ENCODE measurements at places on chromosomes 4 and X. TPM values are rescaled to one million over a fixed set of nuclear protein-coding genes. Genes with fewer than 3 reads are reported as not detected.
A peak's percentile ranks its signal among the peaks of the same experiment; 100 is the strongest.

HS6ST2 gene
- total RNA-seq, result 0.82 TPM

GRCh38 chr4:6338175-6338950 is 68.7 kb downstream of the WFS1 start:
- DNase-seq, result no peak

GRCh38 chr4:17511051-17511450 is 839 bp downstream of the QDPR start:
- no peak for DNase-seq

- DNase-seq, result peak; percentile 83
Observed at GRCh38 chr4:138090150-138090917, 151.8 kb downstream of the SLC7A11 start.

ADH1B gene
- total RNA-seq, result not detected

DNA sequence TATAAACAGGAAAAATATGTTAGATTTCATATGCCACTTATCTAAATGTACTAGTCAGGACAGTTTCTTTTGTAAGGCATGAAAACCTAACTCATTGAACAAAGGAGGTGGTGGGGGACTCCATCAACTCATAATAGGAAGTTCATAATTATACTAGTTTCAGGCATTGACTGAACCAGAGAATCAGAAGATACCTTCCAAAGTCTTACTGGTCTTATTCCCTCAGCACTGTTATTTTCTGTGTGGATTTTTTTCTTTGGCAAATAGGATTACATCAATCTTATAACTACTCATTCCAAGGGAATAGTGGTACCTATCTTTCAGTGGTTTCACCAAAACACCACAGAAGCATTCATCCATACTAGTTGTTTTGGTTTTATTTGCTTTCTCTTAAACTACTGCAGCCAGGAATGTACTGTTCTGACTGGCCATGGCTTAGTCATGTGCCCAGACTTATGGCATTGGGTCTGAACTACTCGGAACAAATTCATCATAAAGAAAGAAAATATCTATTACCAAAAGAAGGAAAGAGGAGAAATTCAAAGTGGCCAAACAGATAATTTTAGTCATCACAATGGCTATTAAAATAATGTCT is 273.9 kb downstream of the ARAP2 start:
- DNase-seq, result no peak

DNA sequence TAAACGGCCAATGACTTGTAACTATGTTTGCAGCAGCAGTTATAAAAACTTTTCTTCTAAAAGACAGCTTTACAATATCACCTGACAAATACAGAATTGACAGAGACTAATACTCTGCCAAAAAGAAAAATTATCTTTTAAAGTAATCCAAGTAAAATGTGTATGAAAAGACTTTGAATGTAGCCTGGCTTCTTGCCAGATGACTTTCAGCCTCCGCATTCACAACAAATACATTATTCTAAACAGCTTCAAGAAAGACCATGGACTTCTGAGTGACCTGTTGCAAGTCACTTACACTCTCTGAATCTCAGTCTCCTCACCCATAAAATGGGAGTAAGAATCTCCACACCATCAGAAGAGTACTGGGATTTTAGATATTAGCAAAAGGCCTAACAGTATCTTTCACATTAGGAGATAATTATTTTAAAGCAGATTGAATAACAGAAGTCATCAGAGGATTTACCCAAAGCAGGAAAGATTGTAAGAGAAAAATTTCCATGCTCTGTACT is 2.5 kb downstream of the ADAMTS3 start:
- no peak for DNase-seq

DNA sequence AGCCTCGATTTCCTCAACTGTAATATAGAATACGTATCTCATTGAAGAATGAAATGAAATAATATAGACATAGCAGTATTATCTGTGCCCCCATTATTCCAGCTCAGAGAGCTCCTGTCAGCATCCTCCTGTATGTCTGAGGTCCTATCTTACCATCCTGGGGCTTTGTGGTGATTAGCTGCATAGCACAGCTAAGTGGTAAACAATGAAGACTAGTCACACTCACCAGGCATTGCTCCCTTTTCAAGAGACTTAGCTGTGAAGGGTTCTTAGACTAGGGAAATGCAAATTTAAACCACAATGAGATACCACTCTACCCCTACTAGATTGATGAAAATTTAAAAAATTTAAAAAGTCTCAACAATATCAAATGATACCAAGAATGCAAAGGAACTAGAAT is 172.9 kb downstream of the SLC39A8 start:
- no peak for DNase-seq

GIMD1 gene
- total RNA-seq, result not detected

DNA sequence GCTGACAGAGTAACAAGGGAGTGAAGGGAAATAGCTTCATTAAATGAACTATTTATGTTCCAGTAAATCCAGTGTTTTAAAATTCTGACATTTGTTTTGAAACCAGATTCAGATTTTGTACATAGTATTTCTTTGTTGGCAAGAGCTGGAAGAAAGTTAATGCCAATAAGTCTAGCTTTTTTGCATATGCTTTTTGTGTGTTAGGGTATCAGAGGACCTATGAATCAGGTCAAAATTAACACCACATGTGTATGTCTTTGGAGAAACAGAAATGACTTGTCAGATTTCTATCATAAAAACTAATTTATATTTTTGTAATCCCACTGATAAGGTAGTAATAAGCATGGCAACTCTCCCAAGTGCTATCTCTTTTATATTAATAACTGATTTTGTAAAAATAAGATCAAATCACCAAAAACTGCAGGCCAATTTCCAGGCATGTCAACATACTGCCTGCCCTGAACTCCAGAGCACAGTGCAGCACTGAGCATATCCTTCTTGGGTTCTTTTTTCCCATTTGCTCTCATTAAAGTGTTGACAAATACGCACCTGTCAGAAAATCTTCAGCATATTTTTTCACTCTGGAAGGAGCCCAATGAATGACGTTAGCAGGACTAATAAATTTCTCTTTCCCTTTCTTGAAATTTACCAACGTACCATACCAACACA is 65.5 kb downstream of the SH3RF1 start:
- no peak for DNase-seq

DNA sequence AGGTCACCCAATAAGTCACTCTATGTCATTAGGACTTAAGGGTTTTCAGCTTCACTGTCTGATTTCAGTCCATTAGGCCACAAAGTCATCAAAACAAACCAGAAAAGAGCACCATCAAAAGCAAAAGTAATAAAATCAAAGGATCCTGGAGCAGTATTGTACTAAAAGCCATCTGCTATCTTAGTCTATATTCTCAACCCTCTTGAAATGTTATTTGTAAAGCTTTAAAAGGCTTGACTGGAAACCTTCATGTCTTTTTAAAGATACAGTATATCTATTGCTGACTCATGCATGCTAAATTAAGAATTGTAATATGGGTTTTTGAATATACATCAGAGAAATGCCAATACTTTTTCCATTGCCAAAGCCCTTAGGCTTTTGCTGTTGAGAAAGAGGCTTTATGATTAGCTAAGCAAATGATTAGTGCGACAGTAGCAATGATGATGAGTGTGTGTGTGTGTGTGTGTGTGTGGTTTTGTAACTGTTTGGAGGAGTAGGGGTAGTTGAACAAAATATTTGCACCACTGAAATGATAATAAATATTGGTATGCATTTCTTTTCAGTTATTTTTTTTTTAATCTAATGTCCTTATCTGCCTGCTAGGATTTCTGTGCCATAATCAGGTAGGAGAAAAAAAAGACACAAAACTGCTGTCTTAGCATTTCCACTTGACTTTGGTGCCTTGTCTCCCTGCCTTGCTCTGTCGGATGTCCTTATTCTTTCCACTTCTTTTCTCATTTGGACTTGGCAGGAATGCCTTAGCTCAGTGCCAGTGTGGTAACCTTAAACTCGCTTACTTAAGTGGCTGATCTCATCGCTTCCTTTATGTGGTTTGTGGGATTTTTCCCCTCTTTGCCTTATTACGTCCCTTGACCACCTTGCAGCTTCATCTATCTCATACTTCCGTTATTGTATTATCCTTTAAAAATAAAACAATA is 119.7 kb downstream of the PCDH7 start:
- DNase-seq, result no peak

- DNase-seq, result no peak
Observed at GRCh38 chrX:38332505-38332904, 5.2 kb upstream of the RPGR start.

DNA sequence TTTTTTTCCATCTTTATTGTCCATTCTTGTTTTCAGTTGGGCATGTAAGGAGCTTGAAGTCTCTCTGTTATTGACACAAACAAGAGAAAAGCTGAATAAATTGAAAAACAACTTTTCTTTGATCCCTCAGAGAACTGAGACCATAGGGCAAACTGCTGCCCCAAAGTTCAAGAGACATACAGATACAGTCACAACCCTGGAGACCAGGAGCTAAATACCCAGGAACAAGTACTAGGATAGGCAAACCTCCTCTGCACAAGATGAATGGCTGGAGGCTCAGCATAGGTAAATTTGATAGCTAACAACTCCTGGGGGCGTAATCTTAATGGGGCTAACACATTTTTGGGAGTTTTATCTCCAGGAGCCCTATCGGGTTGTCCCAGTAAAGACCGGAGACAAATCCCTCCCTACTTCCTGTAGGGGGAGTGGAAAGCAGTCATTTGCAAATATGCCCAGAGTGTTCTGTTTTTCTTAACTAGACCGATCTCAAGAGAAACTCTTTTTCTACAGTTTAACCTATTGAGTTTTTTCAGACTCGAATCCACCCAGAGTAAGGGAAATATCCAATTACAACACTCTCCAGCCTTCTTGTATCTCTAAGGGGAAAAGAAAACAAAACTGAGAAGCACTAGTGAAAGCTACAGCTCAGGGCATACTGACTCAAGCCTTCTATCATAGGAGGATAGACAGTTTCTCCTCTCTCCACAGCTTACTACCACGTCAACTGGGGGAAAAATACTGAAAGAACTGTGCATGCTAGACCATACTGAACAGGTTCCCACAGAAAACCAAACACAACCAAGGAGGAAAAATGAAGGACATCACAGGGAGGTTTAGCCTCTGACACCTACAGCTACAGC is 23.1 kb downstream of the MAGEA8 start:
- DNase-seq, result no peak

RNF150 gene
- total RNA-seq, result 0.93 TPM

DNA sequence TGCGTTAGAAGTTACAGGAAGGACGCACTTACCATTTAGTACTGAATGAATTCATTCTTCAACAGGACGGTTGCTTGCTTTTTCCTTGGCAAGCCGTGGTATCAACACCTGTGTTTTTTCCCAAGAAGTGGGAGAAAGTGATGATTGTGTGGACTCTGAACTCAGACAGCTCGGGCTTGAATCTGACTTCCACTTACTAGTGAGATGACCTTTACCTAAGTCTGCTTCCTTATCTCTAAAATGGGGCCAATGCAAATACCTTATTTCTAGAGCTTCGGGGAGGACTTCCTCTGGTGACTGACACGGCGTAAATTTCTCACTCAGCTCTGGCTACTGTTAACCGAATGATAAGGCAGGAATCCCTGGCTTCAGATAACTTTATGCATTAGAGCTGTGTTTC is 146.8 kb upstream of the RBPJ start:
- no peak for DNase-seq

ZNF711 gene
- 1.4 TPM for total RNA-seq

DNA sequence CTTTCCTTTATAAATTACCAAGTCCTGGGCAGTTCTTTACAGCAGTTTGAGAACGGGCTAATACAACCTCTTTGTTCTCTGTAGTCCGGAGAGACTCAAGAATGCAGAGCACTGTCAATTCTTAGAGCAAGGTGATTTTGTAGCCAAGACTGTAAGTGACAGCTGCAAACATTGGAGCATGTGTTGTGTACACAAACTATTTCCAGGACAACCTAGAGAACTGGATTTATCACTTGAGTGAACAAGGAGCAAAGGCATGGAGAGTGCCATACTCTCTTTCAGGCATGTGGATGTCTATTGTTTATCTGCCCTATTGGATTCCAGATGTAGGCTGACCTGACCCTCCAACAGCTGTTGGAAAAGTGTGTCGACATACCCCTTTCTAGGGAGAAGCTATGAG is 153.9 kb downstream of the SPANXN3 start:
- no peak for DNase-seq

- no peak for DNase-seq
Observed at GRCh38 chr4:62455871-62456270, 1255.7 kb downstream of the ADGRL3 start.

MMRN1 gene
- 28.7 TPM for total RNA-seq

TLR10 gene
- total RNA-seq, result not detected

MAGED4 gene
- 4.6 TPM for total RNA-seq

TEX13B gene
- total RNA-seq, result 0.47 TPM
